HCT116 (cell line): ENCODE measurements at places on chromosomes 3 and 15. TPM values are rescaled to one million over a fixed set of nuclear protein-coding genes. Genes with fewer than 3 reads are reported as not detected.

DNA sequence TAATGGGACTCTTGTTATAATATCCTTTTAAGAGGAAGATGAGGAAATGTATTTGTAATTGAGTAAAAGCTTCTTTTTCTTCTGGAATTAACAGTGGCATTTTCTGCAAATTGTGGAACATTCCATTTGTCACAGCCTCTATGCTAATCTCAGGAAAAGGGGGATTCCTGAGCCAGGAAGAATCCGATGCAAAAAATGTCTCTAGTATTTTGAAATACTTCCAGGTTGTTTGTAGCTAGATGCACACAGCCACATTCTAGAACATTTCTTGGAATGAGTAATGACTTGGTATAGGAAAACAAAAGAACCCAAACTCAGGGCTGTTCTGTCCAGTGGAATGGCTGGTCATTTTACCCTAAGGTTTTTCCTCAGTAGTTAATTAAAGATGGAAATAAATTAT is 98.5 kb upstream of the SLC2A2 start:
- no peaks in the 10 kb centered on the region for H3K27me3 ChIP-seq
- no peak overlapping the region for H3K4me3 ChIP-seq
- H3K4me1 ChIP-seq = peaks cover 10% of the 10 kb centered on the region; the same call in 1 of the 2 replicates
- H3K27ac ChIP-seq = no peak overlapping the region
- DNase-seq = no peak

GRCh38 chr3:105688821-105689220 is 180.0 kb downstream of the CBLB start:
- no peaks in the 10 kb centered on the region for H3K4me1 ChIP-seq
- H3K36me3 ChIP-seq = no peaks in the 10 kb centered on the region
- H3K27me3 ChIP-seq = no peaks in the 10 kb centered on the region
- no peak overlapping the region for H3K27ac ChIP-seq
- no peak overlapping the region for H3K4me3 ChIP-seq

- DNase-seq = no peak
- H3K36me3 ChIP-seq = no peaks in the 10 kb centered on the region
- no peaks in the 10 kb centered on the region for H3K4me1 ChIP-seq
- no peaks in the 10 kb centered on the region for H3K27me3 ChIP-seq
Observed at GRCh38 chr15:39752991-39753390, 29.6 kb downstream of the FSIP1 start.

TMC3 gene
- not detected for total RNA-seq

DNA sequence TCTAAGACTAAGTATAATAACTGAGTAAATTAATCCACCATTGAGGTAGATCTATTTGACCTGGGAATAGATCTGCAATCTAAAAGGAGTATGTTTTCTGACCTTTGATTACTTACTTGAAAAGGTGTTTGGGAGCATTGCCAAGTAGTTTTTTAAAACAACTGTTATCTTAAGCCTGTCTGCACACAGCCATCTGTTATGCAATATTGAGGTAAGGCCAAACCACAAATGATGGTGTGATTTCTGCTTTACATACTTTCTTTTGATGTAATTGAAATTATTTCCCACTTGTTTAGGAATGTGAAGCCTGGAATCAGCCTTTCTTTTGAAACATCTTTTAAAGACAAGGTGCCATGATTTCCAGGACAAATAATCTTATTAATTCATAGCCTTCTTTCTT is 274.0 kb downstream of the BBX start:
- H3K4me1 ChIP-seq = no peaks in the 10 kb centered on the region
- H3K27me3 ChIP-seq = no peaks in the 10 kb centered on the region
- H3K4me3 ChIP-seq = no peak overlapping the region
- no peak for DNase-seq

GRCh38 chr15:31329640-31330010 is 3.0 kb downstream of the KLF13 start:
- no peaks in the 10 kb centered on the region for H3K27me3 ChIP-seq
- no peaks in the 10 kb centered on the region for H3K36me3 ChIP-seq
- H3K4me1 ChIP-seq = peaks cover 11% of the 10 kb centered on the region; the same call in 1 of the 2 replicates
- H3K4me3 ChIP-seq = no peak overlapping the region
- H3K27ac ChIP-seq = no peak overlapping the region

TMEM207 gene
- not detected for total RNA-seq

DNA sequence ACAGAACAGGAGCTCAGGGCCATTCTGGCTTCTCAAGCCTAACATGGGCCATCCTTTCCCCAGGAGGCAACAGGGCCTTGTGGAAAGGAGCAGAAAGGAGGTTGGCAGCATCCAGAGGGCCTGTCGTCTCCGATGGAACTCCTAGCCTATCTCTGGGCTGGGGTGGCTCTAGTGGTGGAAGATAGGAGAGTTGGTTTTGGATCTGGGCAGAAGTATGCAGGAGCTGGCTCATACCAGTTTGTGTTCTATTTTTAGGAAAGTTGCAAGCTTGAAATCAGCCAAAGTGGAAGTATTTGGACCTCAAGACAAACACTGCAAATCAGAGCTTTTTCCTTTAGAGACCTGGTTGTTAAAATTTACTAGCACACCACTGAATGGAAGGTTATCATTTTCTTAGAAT is 35.4 kb upstream of the XCR1 start:
- no peak overlapping the region for H3K4me3 ChIP-seq
- no peaks in the 10 kb centered on the region for H3K36me3 ChIP-seq
- DNase-seq = no peak
- peaks cover 26% of the 10 kb centered on the region for H3K27me3 ChIP-seq
- no peak overlapping the region for H3K27ac ChIP-seq

DNA sequence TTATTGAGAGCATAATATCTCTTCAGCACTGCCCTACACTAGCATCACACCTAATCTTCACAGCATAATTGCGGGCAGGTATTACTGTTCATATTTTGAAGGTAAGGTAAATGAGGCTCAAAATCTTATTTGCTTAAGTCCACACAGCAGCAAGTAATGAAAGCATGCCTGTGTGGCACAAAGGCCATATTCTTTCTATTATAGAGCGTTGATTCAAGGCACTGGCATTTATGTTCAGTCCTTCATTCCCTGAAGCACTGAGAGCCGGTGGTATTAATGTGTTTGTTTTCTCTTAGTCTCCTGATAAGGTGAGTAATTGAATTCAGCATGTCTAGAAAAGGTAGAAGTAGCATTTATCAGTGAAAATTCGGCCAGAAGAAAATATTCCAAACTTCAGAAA is 231.2 kb downstream of the BBX start:
- H3K27ac ChIP-seq = no peak overlapping the region
- H3K36me3 ChIP-seq = no peaks in the 10 kb centered on the region
- no peak for DNase-seq
- no peaks in the 10 kb centered on the region for H3K27me3 ChIP-seq
- H3K4me1 ChIP-seq = no peaks in the 10 kb centered on the region

LRTM1 gene
- total RNA-seq = not detected

DNA sequence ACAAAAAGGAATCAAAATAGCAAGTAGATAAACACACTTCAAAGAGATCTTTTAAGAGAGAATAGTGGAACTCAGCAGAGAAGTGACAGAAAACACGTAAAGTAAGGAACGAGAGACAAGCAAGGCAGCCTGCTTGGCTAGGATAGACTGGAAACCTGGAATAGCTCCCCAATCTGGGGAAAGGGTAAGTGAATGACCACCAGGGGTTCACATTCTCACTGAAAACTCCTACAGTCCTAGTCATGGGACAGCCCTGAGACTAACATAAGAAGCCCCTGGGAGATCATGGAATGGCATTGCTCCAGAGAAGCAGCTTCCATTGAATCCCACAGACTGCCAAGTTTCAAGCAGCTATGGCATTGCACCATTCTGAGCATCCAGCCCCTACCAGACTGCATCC is 363.6 kb upstream of the ARPP21 start:
- no peaks in the 10 kb centered on the region for H3K4me1 ChIP-seq
- no peak for DNase-seq
- H3K4me3 ChIP-seq = no peak overlapping the region
- H3K36me3 ChIP-seq = no peaks in the 10 kb centered on the region
- no peak overlapping the region for H3K27ac ChIP-seq
- H3K27me3 ChIP-seq = no peaks in the 10 kb centered on the region

B3GALNT1 gene
- total RNA-seq = 9.6 TPM

GRCh38 chr3:133375403-133375745 is 24.5 kb upstream of the BFSP2 start:
- H3K27me3 ChIP-seq = peaks cover 71% of the 10 kb centered on the region
- H3K4me1 ChIP-seq = no peaks in the 10 kb centered on the region
- H3K36me3 ChIP-seq = no peaks in the 10 kb centered on the region
- H3K27ac ChIP-seq = no peak overlapping the region

- H3K4me1 ChIP-seq = no peaks in the 10 kb centered on the region
- no peak overlapping the region for H3K27ac ChIP-seq
- no peaks in the 10 kb centered on the region for H3K36me3 ChIP-seq
Observed at GRCh38 chr3:90062631-90063200, 955.3 kb downstream of the EPHA3 start.

DNA sequence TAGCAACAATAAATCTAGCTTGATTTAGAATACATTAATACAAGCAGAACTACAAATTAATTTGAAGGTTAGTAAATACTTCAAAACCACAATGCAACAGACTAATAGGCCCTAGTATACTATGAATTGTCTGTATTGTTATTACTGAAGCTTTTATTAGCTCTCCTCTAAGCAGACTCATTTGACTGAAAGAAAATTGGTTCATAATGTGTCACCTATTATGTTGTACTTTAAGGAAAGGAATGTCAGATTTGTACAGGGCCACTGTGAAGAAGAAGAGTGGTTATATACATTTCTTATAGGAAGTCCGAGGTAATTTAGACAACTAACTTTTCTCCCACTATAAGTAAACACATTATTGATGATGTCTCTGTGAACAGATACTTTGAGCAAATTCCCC is 954.5 kb downstream of the ZPLD1 start:
- no peak for DNase-seq
- no peaks in the 10 kb centered on the region for H3K36me3 ChIP-seq
- no peak overlapping the region for H3K27ac ChIP-seq
- H3K4me3 ChIP-seq = no peak overlapping the region
- no peaks in the 10 kb centered on the region for H3K27me3 ChIP-seq

DNA sequence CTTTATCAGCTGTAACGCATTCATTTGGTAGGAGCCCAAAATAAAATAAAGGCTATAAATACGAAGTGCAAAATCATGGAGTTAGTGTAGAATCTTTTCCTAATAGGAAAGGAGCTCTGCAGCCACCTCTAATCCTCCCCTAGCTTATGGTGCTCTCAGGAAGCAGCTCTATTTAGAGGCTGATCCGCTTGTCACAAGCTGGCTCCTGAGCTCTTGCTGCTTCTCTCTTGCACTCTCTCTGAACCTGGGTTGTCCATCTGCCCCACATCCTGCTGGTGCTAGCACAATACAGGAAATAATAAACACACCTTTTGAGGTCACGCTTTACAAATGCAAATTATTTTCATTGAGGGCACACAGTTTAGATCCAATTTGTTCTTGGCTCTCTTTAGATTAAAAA is 37.3 kb upstream of the BFSP2 start:
- H3K4me1 ChIP-seq = no peaks in the 10 kb centered on the region
- no peak overlapping the region for H3K27ac ChIP-seq
- peaks cover 77% of the 10 kb centered on the region for H3K27me3 ChIP-seq

DNA sequence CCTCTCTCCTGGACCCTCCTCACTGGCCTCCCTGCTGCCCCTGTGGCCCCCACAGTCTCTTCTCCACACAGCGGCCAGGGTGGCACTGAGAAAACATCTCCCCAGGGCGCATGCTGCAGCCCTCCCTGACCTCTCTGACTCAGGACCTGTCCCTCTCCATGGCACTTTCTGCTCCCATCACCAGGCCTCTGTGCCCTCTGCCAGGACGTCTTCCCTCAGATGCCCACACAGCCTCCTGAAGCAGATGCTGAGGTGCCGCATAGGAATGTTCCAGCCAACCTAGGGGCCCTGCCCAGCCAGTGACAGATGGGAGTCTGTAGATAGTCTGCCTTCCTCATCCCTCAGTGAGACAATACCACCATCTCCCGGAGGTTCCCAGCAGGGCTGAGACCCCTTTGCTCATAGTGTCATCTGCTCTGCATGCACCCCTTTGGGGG is 8.7 kb downstream of the MYL3 start:
- no peak overlapping the region for H3K27ac ChIP-seq
- no peak overlapping the region for H3K4me3 ChIP-seq
- H3K27me3 ChIP-seq = no peaks in the 10 kb centered on the region

GRCh38 chr3:173886-174285 is 22.7 kb upstream of the CHL1 start:
- H3K36me3 ChIP-seq = no peaks in the 10 kb centered on the region
- no peak overlapping the region for H3K27ac ChIP-seq
- no peak overlapping the region for H3K4me3 ChIP-seq
- no peaks in the 10 kb centered on the region for H3K4me1 ChIP-seq

GOLGA8S gene
- total RNA-seq = 0.15 TPM

DNA sequence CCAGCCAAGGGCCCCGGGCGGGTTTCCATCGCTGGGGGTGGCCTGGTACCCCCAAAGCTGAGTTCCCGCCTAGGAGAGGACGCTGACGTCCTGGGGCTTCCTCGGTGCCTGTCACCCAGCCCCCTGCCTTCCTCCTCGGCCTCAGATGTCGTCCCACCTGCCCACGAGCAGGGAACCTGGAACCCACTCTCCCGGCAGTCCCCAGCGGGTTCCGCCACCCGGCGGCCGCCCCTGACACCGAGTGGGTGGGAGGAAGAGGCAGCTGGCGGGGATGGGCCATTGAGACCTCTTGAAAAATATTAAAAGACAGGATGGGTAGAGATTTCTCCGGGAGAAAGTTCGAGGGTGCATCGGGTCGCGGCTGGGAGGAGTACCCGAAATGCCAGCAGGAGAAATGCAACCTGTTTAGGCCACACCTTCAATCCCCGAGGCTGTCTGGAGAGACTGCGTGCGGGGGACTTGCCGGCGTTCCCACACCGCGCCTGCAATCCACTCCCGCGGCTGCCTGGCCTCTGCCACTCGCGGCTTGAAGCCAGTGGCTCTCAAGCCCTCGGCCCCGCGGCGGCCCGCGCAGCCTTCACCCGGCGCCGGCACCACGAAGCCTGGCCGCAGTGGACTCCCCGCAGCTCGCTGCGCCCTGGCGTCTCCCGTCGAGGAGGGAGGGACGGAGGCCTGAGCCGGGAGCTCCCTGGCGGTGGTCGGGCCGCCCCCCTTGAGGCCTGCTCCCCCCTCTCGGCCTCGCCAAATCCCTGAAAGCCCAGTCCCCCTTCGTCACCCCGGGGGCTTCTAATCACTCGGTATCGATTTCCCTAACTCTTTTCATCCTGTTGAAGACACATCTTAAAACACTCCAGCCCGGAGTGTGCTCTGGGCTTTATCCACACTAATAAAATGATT is 8.6 kb upstream of the NR2F2 start:
- H3K4me3 ChIP-seq = no peak overlapping the region
- no peaks in the 10 kb centered on the region for H3K27me3 ChIP-seq
- H3K27ac ChIP-seq = no peak overlapping the region
- H3K36me3 ChIP-seq = no peaks in the 10 kb centered on the region
- DNase-seq = no peak
- peaks cover 14% of the 10 kb centered on the region; the same call in 1 of the 2 replicates for H3K4me1 ChIP-seq

DNA sequence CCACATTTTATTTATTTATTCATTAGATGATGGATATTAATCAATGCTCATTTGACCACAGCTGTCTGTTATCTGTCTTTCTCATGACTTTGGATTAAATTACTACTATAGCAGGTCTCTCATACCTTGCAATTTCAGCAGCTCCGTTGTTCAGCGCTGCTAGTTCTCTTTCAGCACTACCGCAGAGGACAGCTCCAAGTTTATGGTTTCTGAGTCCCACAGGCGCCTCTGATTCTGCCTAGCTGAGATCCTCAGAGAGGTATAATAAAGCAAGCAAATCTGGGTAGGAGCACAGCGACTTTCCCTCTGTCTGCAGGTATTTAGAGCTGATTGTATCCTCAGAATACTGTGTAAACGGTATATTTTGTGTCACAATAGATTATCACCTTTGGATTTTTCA is 204.9 kb downstream of the CNTN4 start:
- no peak overlapping the region for H3K4me3 ChIP-seq
- H3K27ac ChIP-seq = no peak overlapping the region
- no peak for DNase-seq
- H3K4me1 ChIP-seq = no peaks in the 10 kb centered on the region
